Sciatic nerve (tissue), 2 donors: ENCODE measurements at places on chromosomes 1 and 21.
A peak's percentile ranks its signal among the peaks of the same experiment; 100 is the strongest.

DNA sequence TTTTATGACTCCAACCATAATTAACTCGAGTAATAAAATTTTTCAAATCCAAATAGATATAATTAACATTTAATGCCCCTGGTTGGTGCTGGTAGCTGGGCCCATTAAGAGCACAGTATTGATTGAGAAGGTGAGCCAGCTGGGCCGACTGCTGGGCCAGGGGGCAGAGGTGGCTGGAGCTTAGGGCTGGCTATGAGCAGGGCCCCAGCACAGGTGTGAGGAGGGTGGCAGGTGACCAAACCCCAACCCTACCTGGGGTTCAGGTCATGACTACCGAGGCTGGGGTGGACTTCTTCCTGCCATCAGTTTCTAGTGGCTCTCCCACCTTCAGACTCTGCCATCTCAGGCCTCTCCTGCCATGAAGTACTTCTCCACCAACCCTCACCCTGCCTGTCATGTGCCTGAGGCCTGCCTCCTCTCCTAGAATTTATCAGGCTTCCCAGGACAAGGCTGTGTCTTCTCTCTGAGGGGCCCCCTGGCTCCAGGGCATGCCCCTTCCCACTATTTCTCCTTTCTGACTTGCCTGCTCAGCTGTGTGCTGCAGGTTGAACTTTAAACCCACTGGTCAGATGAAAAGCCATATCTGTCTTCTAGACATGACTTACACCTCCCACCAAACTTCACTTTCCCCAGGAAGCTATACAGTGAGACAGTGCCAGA lies 85.6 kb downstream of the TMEM53 start:
- no peak for DNase-seq

DNA sequence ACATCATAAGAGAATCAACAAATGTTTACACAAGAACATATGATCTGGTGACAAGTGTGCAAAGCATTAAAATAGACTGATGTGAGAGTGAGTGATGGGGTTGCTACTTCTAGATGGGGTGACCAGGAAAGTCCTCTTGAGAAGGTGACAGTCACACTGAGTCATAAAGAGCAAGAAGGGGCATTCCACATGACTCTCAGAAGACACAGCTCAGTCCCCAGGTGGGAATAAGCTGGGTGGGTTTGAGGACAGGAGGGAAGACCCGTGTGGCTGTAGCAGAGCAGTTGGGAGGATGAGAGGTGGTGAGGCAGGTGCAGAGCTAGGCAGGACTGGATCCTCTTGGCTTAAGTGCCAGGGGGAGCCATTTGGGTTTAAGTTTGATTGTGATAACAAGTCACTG lies 53.1 kb downstream of the TNR start:
- no peak for DNase-seq

DNA sequence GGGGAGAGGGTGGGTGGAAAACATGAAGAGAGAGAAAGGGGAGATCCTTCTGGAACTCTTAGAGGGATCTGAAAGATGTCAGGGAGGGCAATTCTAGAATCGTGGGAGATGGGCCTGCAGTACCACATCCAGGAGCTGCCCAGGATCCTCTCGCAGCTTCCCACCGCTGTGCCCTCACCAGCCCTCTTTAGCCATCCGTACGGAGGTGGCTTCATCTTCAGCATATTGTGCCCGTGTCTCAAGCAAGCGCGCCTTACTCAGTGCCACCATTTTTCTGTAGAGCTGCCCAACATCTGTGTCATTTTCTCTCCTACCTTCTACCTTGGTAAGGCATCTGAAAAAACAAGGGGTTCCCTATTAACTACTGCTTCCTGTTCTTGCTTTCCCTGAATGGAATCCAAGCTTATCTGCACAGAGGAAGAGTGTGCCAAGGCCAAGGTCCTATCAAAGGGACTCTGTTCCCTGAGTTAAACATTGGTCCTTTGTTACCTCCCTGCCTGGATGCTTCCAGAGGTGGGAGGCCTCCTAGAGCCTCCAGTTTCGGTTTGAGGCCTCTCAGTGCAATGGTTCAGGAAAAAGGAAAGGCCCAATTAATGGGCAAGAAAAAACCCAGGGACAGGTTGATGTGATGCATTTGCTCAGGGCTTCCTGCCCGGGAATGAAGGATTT lies 23.2 kb downstream of the C1orf116 start:
- no peak for DNase-seq

DNA sequence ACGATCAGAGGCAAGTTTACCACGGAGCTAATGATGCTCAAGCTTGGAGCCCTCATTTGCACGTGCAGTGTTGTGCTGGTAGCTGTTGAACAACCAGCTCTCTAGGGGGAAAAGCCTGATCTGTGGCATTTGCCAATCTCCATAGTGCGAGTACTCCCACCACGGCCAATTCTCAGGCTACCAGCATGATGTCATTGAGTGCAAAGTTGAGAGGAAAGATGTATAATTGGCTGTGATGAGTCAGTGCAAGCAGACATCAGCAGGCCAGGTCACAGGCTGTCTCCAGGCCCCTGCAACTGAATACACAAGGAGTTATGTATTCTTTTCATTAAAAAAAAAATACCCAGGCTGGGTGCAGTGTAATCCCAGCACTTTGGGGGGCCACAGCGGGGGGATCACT lies 233.1 kb upstream of the VAMP3 start:
- DNase-seq = no peak

DNA sequence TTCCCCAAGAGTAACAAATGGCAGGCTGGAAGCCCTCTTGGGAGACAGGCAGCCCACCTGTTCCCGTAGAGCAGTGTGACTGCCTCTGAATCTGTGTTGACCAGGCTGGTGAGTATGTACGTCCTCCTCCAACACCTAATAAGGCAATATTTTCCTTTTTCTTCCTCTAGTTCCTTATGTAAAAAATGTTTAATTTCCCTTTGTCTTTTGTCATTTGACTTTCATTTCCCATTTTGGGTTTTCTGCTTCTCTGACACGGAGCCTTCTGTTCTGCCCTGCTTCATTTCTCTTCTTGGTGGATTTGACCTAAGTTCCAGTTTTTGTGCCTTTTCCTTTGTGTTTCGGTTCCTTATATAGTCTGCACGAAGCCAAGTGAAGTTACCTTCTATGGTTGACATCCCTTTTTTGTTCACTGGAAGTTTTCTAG lies 65.8 kb upstream of the ATF3 start:
- DNase-seq = no peak

DNA sequence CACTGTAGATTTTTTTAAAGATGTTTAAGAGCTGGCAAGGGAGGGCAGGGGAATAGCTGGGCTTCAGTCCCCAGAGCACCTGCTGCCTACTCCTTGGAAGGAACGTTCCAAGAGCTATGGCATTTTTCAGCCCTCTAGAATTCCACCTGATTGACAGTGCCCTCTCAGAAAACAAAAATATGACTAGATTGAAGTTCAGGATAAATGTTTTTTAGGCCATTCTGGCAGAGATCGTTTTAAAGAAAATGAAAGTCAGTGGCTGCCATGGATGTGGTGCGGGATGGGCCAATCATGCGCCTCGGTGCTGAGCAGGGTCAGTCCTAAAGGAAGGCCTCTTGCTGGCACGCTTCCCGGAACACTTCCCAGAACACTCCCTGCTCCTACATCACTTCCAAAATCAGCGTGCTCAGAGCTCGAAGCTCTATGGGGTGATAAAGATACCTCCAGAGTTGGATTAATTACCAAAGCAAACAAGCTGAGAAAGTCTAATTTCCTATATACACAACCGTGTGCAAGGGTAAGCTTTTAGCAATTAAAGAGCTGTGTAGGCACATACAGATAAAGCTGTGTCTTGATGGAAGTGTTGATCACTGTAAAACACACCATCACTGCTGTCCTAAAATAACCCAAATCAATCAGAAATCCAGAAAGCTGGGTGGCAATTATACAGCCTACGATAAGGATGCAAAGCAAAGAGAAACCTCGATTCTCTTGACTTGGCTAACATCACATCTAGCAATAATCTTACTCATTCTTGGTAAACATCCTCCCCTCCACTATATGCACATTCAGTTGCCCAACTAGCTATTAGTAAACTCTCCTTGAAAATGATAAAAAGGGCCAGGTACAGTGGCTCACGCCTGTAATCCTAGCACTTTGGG lies 34.6 kb downstream of the TGFBR3 start:
- DNase-seq = peak; percentile 96

GRCh38 chr1:55310505-55310971 lies 95.4 kb upstream of the USP24 start:
- no peak for DNase-seq

DNA sequence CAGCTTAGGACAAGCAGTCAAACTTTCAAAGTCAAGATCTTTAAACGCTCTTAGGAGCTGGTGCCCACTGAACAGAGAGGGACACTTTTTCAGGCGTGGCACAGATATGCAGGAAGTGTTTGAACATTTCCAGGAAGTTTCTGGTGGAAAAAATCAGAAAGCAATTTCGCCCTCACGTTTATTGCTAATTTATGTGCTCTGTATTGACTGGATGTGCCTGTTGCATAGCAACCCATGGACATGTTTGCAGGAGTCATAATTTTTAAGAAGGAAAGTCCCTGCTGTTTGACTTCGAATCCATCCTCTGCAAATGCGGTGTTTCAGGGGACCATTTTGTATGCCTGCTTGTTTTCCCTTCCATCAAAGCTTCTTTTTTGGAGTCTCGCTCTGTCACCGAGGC lies 239.9 kb upstream of the IRF2BP2 start:
- DNase-seq = no peak

GRCh38 chr1:247456914-247457639 lies 827 bp downstream of the OR2B11 start:
- DNase-seq = no peak

GRCh38 chr1:82377201-82377884 lies 576.6 kb downstream of the ADGRL2 start:
- no peak for DNase-seq

DNA sequence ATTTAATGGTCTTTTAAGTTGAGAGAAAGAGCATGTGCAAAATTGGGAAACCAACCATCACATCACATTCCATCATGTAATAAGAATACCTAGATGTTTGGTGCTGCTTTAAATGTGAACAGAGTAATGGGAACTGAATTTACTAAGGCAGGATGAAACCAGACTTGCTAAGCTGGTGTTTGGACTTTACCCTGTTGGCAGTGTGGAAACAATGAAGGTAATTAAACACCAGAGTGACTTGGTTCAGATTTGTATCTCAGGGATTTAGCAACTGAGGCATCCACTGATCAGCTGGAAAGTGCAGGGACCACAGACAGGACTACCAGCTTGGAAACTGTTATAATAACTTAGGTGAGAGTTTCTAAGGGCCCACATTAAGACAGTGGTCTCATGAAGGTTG lies 263.4 kb downstream of the OLFM3 start:
- DNase-seq = no peak

DNA sequence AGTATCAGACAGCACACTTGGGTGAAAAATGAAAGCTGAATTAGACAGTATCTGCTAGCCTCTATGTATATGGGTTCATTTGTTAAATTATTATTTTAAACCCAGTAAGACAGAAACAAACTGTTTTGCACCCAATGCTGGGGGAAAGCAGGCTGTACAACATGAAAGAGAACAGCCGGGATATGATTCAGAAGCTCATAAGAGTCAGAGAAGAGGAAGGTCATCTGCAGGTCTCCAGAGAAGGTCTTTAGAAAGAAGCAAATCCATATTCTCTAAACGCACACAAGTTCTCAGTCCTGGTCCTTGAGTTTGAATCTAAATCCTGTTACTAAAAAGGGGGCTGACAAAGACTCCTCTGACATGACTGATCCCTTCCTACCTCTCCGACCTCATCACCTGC lies 155.1 kb downstream of the SIPA1L2 start:
- DNase-seq = no peak

DNA sequence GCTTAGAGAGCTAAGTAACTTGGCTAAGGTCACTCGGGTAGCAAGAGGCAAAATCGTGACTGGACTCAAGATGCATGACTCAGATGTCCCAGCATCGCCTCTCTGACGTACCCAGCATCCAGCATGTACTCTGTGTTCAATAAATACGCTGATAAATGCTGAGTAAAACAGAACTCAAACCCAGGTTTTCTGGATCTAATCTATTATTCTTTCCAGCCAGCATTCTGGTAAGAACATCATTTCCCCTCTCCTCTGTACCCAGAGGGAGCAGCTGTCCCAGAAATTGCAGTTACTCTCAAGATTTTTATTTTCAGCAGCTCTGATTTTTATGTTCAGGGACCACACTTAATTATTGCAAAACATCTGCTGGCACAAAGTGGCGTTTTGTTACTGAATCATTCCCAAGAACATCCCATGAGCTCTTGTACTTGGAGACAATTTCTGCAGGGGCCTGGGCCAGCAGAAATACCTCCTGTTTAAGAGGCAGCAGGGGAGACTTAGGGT lies 249.0 kb downstream of the PRDM2 start:
- DNase-seq = no peak

DNA sequence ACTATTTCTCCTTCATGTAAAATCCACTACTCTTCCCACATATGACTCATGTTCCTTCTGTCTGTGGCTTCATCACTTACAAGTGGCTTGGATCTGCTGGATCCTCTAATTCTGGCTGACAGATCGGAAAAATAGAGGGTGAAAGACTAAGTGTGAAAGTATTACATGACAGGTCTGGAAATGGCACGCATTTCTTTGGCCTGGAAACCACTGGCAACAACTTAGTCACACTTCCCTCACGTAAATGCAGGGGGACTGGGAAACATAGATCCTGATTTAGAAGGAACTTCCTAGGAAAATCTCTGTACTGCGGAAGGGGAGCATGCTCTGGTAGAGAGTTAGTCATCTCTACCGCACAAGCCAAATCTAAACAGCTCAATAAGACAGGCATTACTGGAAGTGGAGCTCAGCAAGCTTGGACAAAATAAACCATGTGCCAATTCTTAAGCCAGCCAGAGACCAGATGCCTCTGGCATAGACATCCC lies 305.4 kb upstream of the PTBP2 start:
- DNase-seq = no peak

DNA sequence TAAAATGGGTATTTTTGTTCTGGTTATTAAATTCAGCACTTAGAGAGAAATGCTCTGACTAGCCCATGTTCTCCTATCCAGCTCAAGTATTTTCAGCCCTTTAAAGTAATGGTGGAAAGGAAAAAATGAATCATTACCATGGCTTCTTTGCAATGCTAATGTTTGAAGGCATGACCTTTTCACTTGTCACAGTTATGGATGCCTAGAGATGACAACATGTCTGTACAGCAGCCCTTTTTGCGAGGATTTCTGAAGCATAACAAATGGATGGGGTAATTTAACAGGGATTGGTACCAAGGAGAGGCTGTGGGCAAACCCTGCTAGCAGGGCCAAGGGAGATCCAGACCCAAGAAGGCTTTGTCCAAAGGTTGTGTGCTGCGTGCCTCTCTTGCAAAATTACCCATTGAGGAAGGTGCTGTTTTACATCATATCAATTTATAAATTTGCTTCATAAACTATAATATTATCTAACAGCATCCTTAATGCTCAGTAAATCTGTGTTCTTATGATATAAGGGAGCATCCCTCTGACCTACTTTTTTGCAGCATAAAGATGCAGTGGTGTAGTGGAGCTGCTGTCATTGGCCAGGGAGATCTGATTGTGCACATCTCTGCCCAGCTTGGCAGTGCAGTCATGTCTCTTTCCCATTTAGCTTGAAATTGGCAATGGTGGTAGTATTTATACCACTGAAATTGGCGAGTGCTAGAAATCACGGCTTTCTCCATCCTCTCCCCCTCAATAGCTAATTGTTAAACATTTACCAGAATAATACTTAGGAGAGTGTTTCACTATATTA lies 327.1 kb downstream of the PCP4 start:
- no peak for DNase-seq
